ENCODE measurements at places on chromosomes 1 and 21.

DNA sequence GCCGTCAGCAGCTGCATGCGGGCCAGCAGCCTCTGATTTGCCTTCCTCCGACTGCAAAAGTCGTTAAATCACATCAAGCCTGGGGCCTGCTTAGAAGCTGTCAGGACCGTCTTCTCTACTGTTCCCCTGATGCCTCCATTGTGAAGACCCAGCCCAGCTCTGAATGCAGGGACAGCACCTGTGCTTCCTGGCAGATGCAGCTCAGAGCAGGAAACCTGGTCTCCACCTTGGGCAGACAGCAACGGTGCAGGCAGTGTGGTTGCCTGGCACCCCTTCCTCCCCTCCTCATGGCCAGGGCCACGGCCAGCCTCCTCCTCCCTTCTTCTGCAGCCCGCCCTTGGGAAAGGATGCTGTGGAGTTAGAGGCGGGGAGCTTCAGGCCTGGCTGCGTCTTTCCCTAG, 92.3 kb upstream of the COL6A1 start:
- DNase-seq, result no peak

- no peak for DNase-seq
Measured at GRCh38 chr1:43350976-43351375, 7.8 kb upstream of the CDC20 start.

GRCh38 chr1:51313961-51314777, 16.2 kb downstream of the TTC39A start:
- peak; percentile 35 for DNase-seq

- DNase-seq, result peak; percentile 58
Measured at GRCh38 chr1:183227422-183228346, 41.6 kb downstream of the LAMC2 start.

DNA sequence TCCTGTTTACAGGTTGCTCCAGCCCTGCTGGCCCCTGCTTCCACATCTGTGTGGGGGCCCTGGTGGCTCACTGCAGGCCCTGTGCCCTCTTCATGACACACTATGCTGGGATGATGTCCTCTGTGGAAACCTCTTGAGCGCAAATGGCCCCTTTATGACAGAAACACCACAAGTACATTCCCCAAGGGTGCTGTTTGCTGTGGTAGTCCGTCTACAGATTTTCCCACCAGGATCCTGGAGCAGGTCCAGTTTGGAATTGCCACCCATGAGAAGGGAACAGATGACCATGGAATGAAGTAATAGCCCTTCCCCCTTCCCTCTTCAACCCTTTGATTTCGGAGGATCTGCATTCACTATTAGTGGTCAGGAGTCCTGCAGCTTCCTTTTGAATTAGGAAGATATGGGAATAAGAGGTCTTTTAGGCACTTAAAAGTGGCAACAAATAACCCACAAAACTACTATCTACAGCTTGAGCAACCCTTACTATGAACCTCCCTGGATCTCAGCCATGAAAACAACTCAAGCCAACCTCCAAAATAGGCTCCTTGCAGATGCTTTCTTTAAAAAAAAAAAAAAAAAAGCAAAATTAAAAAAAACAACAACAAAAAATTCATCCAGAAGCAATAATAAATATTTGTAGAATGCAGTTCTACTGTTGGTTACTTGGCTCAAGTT, 121.9 kb upstream of the TSPAN2 start:
- DNase-seq, result no peak

DNA sequence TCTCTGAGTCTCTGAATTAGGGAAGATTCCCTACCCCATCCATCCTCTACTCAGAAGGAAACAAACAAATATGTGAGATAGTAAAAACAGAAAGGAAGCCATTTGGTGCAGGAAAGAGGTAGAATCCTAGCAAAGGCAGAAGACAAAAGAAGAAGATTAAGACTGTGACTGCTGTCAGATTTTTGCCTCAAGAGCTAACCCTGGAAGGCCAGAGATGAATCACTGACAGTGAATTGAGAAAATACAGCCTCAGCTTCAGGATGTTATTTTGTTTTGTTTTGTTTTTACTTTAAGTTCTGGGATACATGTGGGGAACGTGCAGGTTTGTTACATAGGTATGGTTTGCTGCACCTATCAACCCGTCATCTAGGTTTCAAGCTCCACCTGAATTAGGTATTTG, 31.7 kb downstream of the DSTYK start:
- peak; percentile 47 for DNase-seq

- DNase-seq, result no peak
Measured at GRCh38 chr21:29334717-29335428, 36.2 kb downstream of the BACH1 start.
